ENCODE measurements at places on chromosomes 5 and 9. TPM values are rescaled to one million over a fixed set of nuclear protein-coding genes. Genes with fewer than 3 reads are reported as not detected.

The PRDM9 gene
- total RNA-seq = not detected

The TNIP1 gene
- total RNA-seq = 74.2 TPM

The FOXD4 gene
- not detected for total RNA-seq

DNA sequence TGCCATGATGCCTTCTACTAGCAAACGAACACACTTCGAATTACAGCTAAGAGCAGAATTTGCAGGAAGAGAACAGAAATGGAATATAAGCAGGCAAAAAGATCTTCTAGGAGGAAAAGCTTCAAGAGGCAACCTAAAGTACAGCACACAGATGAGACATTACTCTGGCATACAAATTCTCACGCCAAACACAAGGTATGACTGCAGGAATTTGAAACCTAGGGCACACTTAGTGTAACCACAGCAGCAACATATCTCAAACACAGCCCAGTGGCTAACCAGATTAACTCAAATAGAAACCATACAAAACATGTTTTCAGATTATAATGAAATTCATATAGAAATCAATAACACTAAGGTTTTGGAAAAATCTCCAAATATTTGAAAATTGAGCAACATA is 481.0 kb upstream of the RGMB start:
- DNase-seq = no peak

- no peak for DNase-seq
These were observed 39.7 kb downstream of the TLE1 start for GRCh38 chr9:81649475-81650240.

GRCh38 chr9:137168904-137169856 is 671 bp downstream of the LRRC26 start:
- DNase-seq = peak; percentile 56

DNA sequence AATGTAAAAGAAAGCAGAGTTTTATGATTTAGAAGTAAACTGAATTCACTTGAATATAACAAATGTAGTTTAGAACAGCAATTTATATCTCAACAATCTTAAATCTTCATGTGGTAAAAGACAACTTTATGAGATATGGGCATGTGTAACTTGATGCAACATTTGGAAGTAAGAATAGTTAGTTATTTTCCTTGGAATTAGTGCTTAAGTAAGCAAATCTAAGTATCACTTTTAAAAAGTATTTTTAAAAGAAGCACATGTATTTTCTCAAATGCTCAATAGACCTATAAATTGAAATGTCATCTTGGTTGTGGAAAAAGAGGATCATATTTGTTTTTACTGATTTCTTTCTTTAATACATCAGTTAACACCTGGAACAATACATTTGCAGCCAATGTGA is 340.3 kb upstream of the CDH6 start:
- no peak for DNase-seq

DNA sequence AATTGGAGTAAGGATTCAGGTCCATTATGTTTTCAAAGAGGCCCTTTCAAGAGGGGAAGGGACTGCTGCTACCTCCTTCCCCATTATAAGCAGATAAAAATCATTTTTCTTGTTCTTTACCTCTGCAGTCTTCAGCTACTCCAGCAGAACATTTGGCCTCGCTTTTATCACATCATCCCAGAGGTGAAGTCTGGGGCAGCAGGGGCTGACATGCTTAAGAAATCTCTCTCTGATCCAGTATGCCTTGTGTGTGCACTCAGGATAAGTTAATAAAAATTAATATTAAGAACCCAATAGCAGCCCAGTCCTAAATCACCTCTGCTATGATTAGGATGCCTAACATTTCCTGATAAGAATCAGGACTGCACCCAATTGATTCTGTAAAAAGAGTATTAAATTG is 306.9 kb upstream of the NREP start:
- no peak for DNase-seq

- no peak for DNase-seq
These were observed 4.9 kb upstream of the SCGB3A1 start for GRCh38 chr5:180596115-180596667.

DNA sequence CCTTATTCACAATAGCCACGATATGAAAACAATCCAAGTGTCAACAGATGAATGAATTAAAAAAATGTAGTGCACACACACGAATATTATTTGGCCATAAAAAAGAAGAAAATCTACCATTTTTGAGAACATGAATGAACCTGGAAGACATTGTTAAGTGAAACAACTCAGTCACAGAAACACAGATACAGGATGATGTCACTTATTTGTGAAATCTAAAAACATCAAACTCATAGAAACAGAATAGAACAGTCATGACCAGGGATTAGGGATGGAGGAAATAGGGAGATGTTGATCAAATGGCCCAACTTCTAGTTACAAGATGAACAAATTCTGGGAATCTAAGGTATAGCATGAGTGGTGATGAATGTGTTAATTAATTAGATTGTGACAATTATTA is 72.3 kb downstream of the MACIR start:
- no peak for DNase-seq
